ENCODE measurements at places on chromosomes 4 and X. TPM values are rescaled to one million over a fixed set of nuclear protein-coding genes. Genes with fewer than 3 reads are reported as not detected.

Gene CCDC160
- not detected for total RNA-seq

Gene SPCS3
- total RNA-seq = 169 TPM

Gene CLIC2
- total RNA-seq = 0.80 TPM

Gene RHOXF2
- total RNA-seq = not detected

Gene ZNF141
- 20.8 TPM for total RNA-seq

Gene RAB41
- not detected for total RNA-seq

Gene UCP1
- total RNA-seq = not detected

Gene HSFX4
- not detected for total RNA-seq

Gene FAM9B
- not detected for total RNA-seq

Gene ARHGAP10
- 9.7 TPM for total RNA-seq

Gene IL2
- 173 TPM for total RNA-seq

Gene HSFX3
- total RNA-seq = not detected

Gene TBC1D9
- 0.46 TPM for total RNA-seq

Gene DRP2
- total RNA-seq = 0.18 TPM

Gene CPLX1
- 0.13 TPM for total RNA-seq

DNA sequence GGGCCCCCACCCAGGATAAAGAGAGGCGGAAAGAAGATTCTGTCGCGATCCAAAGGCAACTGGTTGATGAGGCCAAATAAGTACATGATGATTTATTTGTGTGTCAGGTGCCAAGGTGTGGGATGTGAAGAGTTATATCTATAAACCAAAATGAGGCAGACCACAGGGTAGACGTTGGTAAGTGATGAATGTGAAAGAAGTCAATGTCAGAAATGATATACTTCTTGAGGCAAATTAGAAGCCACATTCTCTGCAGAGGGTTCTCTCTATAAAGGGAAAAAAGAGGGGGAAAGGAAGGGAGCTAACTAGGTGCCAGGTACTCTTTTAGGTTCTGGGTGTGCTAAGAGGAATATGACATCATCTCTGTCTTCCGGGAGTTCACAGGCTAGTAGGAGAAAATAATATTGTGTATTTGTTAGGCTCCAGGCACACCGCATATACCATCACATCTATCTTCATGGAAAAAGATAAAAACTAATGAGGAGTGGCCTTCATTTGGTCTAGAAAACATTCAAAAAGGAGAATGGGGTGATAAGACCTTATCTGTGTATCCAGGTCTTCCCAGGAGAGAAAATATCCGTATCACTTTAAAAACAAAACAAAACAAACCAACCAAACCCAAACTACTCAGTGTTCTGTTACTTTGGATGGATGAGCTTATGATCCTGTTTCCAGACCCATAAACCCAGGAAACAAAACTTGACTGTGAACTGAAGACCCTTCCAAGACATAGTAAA lies 4.8 kb upstream of the SH2D1A start:
- DNase-seq = no peak

- DNase-seq = no peak
Observed at GRCh38 chr4:113502476-113502875, 259.1 kb downstream of the CAMK2D start.

DNA sequence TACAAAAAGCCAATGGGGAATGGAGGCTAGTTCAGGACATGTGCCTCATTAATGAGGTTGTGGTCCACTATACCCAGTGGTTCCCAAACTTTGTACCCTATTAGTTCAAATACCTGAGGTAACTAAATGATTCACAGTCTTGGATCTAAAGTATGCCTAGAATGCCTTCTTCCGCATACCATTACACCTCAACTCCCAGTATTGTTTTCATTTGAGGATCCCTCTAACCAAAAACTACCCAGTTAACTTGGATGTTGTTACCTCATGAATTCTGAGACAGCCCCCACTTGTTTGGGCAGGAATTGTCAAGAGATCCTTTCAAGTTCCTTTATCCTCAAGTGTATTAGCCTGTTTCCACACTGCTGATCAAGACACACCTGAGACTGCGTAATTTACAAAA lies 439.2 kb downstream of the PCDH10 start:
- no peak for DNase-seq

- no peak for DNase-seq
Observed at GRCh38 chrX:39935411-39936064, 162.2 kb downstream of the BCOR start.

DNA sequence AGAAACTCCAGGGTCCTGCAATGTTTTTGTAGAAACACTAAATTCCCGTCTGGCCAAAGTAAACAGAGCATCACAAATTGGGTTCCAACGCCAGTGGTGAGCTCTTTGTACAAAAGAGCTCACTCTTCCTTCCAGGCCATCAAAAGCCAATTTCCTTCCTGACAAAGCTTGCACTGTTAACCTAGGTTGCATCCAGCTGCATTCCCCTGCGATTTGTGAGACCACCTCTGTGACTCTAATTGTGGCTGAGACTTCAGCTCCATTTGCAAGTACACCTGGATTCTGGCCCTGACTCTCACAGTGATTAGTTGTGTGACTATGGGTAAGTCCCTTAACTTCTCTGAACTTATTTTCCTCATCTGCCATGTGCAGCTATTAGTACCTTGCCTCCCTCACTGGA lies 212.5 kb upstream of the CXorf66 start:
- DNase-seq = no peak

DNA sequence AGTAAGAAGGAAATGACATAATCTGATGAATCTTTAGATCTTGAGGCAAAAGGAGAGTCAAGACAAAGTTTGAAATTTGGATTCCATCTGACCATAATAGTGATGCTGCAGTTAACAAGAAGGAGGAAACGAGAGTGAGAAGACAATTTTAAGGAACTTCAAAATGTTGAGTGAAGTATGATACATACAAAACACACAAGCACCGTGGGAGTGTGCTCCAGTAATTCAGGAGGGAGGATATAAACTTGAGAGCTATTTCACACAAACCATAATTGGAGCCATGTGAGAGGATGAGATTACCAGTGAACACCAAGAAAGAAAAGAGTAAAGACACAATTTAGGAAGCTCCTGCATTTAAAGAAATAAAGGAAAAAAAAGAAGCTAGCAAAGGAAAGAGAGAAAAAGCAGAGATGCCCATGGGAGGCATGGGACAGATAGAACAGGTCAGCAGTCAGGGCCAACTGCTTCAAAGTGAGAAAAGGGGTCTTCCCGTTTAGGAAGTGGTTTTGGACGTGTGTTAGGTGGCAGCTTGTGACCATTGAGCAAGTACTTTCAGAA lies 150.7 kb upstream of the SLC7A11 start:
- DNase-seq = no peak

- DNase-seq = no peak
Observed at GRCh38 chrX:11449613-11450012, 156.4 kb downstream of the AMELX start.

DNA sequence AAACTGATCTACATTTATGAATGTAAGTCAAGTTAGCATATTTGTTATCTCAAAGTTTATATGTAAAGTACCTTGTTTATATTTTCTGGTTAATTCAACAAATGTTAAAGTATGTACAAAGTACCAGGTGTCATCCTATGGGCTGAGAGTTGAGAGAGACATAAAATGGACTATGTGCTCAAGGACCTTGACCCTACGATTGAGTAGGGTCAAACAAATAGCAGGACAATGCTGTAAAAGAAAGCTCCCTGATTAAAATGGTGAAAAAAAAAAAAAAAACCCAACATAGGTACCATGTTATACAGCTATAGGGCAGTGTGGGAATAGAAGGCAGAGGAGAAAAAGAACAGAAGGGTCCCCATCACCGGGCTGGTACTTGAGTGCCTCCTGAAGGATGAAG lies 123.4 kb downstream of the CDS1 start:
- no peak for DNase-seq

DNA sequence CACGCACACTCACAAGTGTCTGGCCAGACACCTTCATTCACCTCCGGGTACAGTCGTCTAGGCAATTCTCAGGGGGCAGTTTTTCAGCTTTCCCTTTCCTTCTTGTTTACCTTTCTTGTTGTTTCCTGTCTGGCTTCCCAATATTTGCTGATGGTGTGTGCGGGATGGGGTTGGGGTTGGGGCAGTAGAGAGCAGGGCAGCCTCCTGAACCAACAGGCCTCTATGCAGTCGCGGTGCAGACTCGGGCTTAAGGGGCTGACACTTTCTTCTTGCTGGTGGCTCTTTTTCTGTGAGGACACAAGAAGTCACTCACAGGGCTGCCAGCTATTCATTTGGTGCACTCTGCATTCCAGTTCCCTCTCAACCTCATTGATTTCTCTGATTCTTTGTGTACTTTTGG lies 56.4 kb downstream of the NBDY start:
- no peak for DNase-seq

- DNase-seq = no peak
Observed at GRCh38 chrX:97155816-97156215, 272.1 kb downstream of the RPA4 start.

- DNase-seq = no peak
Observed at GRCh38 chr4:118036336-118036735, 2.0 kb downstream of the NDST3 start.

DNA sequence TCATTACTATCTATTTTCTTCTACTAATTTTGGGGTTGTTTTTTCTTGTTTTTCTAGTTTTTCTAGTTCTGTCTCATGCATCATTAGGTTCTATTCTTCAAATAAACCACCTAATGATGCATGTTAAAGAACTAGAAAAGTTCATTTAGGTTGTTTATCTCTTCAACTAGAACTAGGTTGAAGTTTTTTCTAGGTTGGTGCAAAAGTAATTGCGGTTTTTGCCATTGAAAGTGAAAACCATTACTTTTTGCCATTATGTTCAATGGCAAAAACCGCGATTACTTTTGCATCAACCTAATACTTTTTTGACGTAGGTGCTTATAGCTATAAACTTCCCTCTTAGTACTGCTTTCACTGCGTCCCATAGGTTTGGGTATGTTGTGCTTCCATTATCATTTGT lies 64.4 kb upstream of the SLC7A3 start:
- no peak for DNase-seq

DNA sequence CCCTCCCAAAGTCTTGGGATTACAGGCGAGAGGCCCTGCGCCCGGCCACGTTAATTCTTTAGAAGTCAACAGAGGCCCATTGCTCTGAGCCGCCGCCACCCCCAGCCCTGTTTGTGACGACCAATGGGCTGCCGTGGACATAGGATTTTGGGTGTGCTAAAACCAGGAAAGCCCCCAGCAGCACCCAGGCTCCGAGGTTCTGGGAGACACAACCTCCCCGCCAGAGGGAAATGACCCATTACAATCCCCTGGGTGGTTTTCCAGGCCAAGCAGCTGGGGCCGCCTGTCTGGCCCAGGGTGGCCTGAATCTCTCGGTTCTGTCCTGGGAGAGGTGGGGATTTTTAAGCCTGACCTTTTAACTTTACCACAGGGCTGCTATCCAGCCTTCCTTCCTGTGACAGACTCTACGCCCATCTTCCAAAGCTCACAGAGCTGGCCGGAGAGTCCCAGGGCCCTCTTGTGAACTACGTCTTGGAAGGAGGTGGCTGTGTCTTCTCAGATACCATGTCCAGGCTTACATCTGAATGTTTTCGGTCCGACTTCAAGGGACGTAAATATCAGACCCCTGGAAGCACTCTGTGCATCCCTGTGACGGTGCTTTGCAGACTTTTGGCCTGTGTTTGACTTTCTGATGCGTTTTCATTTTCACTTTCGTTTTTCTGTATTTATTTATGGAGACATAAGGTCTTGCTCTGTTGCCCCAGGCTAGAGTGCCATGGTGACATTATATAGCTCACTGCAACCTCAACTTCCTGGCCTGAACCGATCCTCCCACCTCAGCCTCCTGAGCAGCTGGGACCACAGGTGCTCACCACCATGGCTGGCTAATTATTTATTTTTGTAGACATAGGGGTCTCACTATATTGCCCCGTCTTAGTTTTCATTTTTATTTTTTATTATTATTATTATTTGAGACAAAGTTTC lies 36.0 kb downstream of the P2RY8 start:
- DNase-seq = peak; percentile 64

GRCh38 chr4:155073852-155074251 lies 134.6 kb upstream of the NPY2R start:
- DNase-seq = no peak

DNA sequence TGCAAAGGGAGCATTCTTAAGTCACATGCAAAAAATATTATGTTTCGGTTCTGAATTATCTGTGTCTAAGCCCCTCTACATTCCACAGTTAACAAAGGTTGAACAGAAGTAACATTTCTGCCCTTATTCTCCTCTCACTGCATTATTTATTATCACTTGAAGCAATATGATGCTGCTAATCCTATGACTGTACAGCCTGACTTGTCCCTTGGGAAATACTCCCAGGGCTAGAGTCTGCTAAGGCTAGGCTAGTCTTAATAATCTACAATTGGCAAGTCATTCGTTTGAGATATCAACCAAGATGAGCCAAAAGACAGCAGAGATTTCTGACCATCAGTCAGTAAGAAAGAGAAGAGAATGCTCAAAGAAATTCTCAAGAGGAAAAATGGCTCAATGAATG lies 226.9 kb upstream of the HCCS start:
- DNase-seq = no peak

GRCh38 chr4:30172416-30172815 lies 547.8 kb upstream of the PCDH7 start:
- no peak for DNase-seq

DNA sequence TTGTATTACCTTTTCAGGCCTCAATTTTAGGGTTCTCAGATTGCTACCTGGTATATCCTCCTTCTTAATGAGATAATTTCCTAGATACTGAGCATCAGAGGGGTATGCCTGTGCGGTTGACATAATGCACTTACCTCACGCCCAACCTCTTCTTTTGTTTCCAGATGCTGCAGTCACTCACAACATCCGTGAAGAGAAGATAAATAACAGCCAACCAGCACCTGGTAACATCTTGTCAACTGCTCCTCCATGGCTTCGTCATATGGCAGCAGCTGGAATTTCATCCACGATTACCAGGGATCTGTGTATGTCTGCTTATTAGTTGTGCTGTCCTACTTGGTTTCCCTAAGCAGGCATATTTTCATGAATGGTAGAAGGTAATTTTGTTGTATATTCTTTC lies 16.7 kb downstream of the SAGE1 start:
- no peak for DNase-seq

GRCh38 chrX:9626379-9626778 lies 139.3 kb downstream of the GPR143 start:
- no peak for DNase-seq

DNA sequence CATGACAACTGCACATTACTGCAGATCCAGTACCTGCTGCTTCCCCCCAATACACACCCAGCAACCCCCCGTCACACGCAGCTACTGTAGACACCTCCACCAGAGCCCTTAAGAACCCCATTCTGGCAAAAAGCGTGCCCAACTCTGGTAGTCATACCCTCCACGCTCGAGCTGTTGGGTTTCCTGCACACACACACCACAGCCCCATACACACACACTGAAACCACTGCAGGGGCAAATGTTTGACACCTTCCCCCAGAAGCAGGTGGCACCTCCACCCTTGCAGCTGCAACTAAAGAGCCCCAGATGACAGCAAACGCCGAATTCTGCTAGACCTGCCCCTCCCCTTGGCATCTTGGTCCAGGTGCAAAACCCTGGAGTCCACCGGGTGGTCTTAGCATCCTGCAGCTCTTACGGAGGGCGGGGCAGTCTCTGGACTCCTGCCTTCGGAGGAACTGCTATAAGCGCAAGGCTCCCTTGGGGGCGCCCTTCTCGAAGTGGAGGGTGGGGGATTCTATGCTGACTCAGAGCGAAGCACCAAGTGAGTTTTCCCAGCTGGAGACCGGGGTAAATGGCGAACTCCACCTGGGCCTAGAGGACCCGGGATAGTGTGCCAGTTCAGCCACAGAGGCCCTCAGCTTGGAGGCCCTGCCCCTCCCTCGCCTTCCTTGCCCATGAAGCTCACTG lies 1.5 kb downstream of the FRMPD3 start:
- peak; percentile 35 for DNase-seq

- DNase-seq = no peak
Observed at GRCh38 chr4:109278594-109279031, 23.8 kb downstream of the COL25A1 start.

- no peak for DNase-seq
Observed at GRCh38 chrX:154661170-154661569, 7.8 kb upstream of the CTAG2 start.

- DNase-seq = no peak
Observed at GRCh38 chr4:76457885-76458284, 22.9 kb downstream of the SHROOM3 start.
